ENCODE measurements at places on chromosomes 4 and X. TPM values are rescaled to one million over a fixed set of nuclear protein-coding genes. Genes with fewer than 3 reads are reported as not detected.

GRCh38 chr4:81648576-81649275 is 177.0 kb upstream of the RASGEF1B start:
- DNase-seq, result no peak

DNA sequence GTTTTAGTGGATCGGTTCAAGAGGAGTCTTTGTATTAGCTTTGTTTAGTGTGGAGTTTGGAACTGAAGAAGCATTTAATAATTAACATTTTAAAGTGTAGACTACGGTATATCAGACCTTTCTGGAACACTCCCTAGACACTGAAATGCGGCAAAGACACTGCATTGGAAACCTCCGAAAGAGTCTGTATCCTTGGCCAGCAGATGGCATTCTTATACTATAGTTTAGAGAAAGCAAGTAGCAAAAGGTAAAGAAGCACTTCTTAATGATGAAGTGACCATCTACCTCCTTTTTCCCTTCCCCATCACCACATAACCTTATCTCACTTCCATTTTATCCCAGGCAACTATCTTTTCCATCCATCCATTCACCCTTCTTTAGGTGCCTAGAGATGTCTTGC is 7.6 kb downstream of the FABP2 start:
- DNase-seq, result no peak

- no peak for DNase-seq
These were observed 1624.0 kb upstream of the IGFBP7 start for GRCh38 chr4:58734030-58734674.

- DNase-seq, result no peak
These were observed 61.7 kb downstream of the HADH start for GRCh38 chr4:108051343-108051742.

GRCh38 chr4:125760201-125760819 is 445.6 kb downstream of the FAT4 start:
- no peak for DNase-seq

DNA sequence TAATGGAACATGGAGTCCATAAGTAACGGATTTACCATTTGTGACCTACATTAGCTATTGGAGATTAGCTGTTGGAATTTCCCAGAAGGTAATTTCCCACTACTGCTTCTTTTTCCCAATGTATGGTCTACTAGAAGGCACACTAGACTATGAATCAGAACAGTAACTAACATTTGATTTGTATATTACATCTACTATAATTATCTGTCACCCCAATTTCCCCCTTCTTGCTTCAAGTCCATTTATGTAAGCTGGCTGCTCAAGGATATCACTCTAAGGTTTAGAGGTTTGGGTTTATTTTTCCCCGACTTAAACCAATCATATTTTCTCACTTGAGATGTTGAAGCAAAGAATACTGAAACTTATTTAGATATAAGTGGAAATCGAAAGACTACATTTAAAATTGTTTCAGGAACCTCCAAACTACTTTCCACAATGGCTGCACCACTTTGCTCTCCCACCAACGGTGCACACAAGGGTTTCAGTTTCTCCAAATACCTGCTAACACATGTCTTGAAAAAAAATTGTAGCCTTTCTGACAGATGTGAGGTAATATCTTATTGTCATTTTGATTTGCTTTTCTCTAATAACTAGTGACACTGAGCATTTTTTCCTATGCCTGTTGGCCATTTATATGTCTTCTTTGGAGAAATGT is 33.3 kb upstream of the H2AZ1 start:
- no peak for DNase-seq

GRCh38 chr4:57211131-57211530 is 100.9 kb upstream of the IGFBP7 start:
- DNase-seq, result no peak

DNA sequence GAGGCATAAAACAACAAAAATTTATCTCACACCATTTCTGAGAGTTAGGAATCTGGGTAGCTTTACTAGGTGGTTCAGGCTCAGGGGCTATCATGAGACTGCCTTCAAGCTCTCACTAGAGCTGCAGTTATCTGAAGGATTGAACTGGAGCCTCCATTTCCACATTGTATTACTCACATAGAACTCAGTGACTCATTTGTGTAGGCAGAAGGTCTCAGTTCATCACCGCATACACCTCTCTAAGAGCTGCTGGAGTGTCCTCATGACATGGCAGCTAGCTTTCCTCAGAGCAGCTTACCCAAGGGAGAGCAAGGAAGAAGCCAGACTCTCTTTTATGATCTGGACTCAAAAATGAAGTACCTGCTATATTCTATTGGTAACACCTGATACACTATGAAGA is 389.2 kb downstream of the IQCM start:
- no peak for DNase-seq

GRCh38 chrX:41580423-41581064 is 108.2 kb upstream of the GPR34 start:
- no peak for DNase-seq

DNA sequence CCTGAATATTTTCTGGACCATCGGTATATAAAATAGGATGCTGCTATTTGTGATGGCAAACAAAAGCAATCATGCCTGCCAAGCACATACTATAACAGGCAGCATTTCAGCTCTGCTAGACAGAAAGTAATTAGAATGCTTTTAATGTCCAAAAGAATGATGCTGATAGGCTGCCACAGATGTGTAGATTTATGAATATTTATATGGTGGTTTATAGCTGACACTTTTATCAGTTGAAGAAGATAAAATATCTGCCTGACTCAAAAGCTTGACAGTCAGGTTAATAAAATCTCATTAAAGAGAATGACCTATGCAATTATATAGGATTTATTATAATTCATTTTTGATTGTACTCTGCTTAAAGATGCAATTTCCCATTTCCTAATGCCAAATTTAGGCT is 4.0 kb downstream of the BEND4 start:
- no peak for DNase-seq

DNA sequence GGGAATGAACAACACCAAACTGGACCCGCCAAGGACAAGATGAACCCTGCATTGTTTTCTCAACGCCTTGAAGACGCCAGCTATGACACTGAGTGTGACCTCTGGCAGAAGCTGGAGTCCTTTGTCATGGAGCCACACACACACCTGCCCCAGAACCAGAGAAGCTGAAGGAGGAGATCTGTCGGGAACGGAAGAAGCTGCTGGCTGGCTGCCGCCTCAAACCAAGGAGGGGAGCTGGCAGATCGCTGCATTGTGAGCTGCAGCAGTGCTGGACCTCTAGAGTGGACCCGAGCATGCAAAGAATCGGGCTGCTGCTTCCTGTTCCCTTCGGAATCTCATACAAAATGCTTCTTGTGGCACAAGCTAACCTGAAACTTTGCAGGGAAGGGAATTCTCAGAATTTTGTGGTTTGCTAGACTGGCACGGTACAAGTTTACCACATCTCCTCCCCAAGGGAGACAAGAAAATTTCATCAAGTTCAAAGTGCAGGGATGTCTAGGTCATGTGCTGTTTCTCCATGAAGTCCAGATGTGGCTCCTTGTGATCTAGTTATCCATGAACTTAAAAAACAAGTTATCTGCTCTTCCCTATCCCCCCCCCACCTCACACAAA is 23.4 kb upstream of the GLRB start:
- DNase-seq, result no peak

The SHROOM2 gene
- 0.66 TPM for polyA plus RNA-seq

The GLOD5 gene
- not detected for polyA plus RNA-seq

The APLN gene
- 7.0 TPM for polyA plus RNA-seq

The PTPN13 gene
- polyA plus RNA-seq, result 2.8 TPM

The ATP6AP2 gene
- polyA plus RNA-seq, result 48.0 TPM

The HTATSF1 gene
- polyA plus RNA-seq, result 60.0 TPM

The ZFP92 gene
- polyA plus RNA-seq, result 0.32 TPM

The FAM90A26 gene
- polyA plus RNA-seq, result not detected

All from right cardiac atrium (tissue), 5 donors.